Amygdala (tissue), 56 donors: ENCODE measurements at places on chromosomes 5 and 9.

GRCh38 chr9:14029806-14030374, 284.1 kb downstream of the NFIB start:
- no peak for DNase-seq

- no peak for DNase-seq
Measured at GRCh38 chr9:117363006-117363405, 51.9 kb downstream of the ASTN2 start.

- no peak for DNase-seq
Measured at GRCh38 chr5:135642934-135643333, 64.1 kb upstream of the CXCL14 start.

DNA sequence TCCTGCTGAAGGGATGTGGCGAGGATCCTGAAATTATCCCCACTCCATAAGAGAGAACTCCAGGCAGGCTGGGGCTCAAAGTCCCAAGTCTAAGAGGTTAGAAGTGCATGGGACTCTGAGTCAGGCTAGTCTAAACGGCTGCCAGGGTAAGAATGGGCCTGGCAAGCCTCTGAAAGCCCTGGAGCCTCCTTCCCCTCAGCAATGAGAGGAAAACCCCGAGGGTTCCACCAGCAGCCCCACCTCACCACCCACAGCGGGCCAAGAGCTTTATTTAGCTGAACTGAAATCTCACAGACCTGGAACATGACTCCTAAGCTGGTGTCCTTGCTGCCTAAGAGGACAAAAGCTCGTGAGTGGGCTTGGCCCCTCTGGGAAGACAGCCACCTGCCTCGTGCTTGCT, 135.5 kb downstream of the SEC61B start:
- DNase-seq, result no peak

- no peak for DNase-seq
Measured at GRCh38 chr9:134325096-134325812, 1.0 kb upstream of the RXRA start.

DNA sequence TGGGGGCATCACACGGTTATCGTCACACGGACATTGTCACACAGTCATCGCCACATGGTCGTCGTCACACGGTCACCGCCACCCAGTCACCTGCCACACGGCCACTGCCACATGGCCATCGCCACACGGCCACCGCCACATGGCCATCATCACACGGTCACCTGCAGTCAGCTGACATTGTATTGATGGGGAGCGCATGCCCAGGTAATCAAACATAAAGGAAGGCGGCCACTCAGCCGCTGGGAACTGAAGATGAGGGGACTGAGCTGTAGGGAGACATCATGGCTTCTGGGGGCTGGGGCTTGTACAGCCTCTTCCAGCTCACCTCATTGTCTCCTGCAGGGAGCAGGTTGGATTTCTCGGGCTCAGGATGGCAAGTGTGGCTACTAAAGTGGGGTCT, 49.2 kb downstream of the MRPL36 start:
- no peak for DNase-seq

GRCh38 chr5:173399851-173400250, 71.6 kb upstream of the STC2 start:
- no peak for DNase-seq

DNA sequence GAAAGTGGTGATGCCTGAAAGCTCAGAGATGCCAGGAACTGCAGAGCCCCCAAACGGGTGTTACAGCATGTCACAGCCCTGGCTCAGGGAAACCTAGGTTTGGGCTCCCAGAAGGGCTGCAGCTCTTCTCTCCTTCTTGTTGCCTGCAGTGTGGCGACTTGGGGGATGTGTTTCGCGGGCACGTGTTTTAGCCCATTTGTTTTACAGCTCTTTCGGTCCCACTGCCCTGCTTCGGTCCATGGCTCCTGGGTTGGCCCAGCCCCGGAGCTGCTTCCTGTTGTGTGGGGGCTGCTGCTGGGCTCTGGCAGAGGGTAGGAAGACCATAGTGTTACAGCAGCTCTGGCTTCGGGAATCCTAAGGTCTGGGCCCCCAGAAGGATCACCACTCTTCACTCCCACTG, 222.9 kb upstream of the RIOK2 start:
- no peak for DNase-seq

DNA sequence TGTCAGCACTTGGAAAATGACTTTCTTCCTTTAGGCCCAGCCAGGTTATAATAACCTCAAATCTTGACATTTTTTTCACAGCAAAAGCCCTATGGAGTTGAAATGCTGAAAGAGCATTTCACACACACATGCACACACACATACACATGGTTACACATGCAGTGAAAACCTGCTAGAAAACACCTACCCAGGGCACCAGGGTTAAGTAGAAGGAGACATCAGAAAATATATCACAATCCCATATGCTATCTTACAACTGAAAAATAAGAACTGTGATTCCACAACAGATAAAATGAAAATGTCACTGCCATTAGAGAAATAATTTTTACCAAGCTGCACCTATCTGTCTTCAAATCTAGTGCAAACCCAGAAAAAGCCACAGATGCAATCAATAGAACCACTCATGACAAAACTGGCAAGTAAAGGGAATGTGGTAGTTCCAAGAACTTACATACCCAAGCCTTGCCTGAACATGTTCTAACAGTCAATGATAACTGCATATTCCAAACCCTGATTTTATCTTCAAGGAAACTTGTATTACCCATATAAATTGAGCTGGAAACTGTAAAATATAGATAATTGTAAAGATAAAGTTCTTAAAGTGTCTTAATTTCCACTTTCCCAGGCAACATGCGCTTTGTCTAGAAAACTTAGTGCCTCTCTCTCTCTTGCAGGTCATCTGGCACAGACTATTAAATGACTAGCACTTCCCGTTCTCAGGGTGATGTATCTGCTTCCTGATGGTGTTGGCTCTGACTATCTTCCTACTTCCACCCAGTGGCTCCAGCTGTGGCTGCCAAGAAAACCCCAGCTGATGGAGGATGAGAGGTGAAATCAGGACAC, 250.2 kb upstream of the PTGER4 start:
- DNase-seq, result no peak

- DNase-seq, result no peak
Measured at GRCh38 chr5:60779466-60779865, 64.6 kb downstream of the ELOVL7 start.

DNA sequence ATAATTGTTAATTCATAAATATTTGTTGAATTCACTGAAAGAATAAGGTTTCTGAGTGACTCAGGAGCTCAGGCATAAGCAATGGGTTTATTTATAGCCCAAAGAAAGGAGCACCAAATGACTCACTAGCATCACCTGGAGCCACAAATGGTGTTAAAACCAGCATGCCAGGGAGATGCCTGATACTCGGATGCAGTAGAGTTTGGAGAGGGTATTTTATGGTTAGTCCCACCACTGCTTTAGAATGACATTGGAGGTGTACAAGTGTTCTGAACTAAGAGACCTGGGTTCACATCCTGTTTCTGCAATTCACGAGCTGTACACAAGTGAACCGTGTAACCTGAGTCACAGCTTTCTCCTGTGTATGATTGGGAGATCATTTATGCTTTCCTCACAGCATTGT, 25.2 kb downstream of the CCL28 start:
- DNase-seq, result no peak

GRCh38 chr5:178492278-178492677, 97.9 kb downstream of the COL23A1 start:
- DNase-seq, result no peak

DNA sequence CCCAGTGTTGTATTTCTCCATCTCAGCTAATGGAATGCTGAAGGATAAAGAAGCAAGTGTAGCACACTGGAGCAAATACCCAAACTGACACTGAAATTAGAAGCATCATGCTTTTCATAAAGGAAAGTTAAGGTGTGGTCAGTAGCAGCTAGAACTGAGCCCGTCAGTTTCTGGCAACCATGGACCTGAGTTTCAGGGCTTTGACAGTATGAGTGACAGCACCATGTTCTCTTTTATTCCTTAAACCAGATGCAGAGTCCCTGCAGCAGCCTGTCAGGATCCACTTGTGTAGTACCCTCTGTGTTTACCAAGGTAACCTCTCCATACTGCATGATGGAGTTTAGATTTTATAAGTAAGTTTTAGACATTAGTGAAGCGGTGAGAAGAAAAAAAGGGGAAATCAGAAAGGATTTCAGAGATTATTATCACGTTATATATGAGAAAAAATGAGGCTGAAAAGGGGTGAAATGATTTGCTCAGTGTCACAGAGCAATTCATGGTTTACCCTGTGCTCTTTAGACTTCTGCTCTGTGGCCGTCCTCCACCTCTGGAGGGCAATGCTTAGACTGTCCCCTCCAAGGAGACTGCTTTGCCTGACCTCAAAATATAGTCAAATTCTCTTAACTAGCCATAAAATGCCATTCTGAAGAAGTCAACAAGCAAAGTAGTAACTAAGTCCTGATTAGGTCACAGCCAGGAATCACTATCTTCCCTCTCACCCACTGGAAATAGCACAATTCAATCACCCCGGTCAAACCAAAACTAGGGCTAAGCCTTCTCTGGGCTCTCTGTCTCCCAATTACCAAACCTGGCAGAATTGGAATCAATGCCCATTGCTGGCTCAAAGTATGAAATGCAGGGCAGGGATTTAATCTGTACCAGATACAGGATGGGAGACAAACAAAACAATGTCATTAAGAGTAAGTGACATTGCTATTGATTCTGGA, 10.5 kb upstream of the MYOT start:
- no peak for DNase-seq

GRCh38 chr9:36949466-36949865, 84.6 kb downstream of the PAX5 start:
- DNase-seq, result no peak

GRCh38 chr9:97394881-97395280, 17.0 kb upstream of the TDRD7 start:
- no peak for DNase-seq

GRCh38 chr9:114525513-114525912, 20.2 kb upstream of the WHRN start:
- no peak for DNase-seq

DNA sequence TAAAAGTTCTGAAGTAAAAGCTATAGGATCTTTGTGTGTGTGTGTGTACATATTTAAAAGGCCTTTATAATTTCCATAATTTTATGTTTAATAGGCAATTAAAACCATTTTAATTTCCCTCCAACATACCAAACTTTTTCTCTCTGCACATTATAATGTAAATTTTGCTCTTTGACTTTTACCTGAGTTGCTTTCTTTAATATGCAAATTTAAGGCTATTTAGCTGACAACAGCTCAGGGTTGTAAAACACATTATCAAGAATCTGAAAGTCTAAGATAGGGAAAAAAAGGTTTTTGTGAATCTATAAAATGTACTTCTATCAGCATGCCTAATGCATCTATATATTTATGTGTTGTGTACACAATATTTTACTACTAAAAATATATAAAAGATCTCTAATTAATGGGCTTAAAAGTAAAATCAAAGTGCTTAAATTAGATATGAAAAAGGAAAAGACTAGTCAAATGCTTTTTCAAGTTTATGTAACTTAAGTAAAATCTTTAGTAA, 239.6 kb upstream of the RAI14 start:
- DNase-seq, result no peak

- no peak for DNase-seq
Measured at GRCh38 chr5:18745988-18746615, 1111.8 kb downstream of the TAF11L14 start.

DNA sequence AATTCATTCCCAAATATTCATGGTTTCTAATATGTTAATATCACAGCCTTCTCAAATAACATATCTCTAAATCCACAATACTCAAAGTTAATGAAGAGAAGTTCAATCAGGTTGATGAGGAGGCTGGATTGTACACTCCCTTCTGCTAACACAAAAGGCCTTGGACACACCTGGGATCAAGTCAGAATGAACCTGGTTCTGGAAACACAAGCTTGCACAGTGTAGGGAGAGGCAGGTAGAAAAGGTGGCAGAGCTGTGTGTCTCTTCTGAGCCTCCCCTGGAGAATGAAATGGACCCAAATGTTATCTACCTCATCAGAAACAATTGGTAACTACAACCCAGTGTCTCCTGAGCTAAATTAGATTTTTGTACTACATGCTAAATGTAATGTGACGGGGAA, 40.7 kb upstream of the FBP1 start:
- DNase-seq, result no peak

- peak; percentile 31 for DNase-seq
Measured at GRCh38 chr9:130053504-130054324, at the start of gene GPR107. TSS of gene GPR107 (plus strand) at chr9:130053906. CDS start at chr9:130053933, 27 bp downstream.

- DNase-seq, result no peak
Measured at GRCh38 chr9:123460091-123460490, 104.1 kb downstream of the CRB2 start.

DNA sequence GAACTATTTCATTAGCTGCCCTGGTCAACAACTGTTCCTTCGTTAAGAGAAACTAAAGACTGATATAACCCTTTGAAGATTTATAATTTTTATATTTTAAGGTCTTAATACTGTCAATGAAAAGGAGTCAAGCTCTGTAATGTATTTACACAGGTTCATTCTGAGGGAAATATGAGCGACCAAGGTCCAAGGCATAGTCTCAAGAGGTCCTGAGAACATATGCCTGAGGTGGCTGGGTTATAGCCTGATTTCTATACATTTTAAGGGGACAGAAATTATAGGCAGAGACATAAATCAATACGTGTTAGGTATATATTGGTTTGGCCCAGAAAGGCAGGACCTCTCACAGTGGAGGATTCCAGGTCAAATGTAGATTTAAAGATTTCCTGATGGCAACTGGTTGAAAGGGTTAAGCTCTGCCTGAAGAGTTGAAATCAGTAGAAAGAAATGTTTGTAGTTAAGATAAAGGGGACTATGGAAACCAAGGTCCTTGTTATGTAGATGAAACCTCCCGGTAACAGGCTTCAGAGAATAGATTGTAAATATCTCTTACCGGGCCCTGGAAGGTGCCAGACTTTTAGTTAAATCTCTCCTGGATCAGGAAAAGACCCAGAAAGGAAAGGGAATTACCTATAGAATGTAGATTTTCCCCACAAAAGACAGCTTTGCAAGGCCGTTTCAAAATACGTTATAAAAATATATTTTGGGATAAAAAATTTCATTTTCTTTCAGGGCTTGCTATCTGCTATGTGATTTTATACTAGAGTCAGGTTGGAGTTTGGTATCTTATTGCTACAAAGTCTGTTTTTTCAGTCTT, 107.3 kb upstream of the PRLR start:
- no peak for DNase-seq

DNA sequence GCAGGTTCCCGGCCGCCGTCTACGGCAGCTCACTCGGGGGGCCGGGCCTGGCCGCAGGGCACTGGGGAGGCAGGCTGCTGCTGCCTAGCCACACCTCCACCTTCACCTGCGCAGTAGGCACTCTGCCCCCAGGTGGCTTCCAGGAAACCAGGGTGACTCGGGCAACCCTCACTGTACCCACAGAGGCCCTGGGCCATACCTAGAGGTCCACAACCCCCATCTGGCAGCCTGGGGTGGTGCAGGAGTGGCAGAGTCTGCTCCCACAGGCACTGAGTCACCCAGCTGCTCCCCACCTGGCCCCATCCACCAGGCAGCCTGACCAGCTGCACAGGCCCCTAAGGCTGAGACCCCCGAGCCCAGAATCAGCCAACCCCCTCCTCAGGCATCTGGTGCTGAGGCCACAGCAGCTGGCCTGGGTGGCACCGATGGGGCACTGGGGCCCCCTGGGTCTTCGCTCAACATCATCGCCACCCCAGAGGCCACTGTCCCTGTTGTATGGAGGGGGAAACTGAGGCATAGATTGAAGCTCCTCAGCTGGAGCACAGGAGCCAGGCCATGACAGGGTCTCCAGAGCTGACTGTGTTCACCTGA, 70.2 kb downstream of the KCNT1 start:
- DNase-seq, result no peak

- DNase-seq, result no peak
Measured at GRCh38 chr9:82781921-82782392, 281.0 kb downstream of the RASEF start.
